ENCODE measurements at places on chromosomes 16 and 17.

DNA sequence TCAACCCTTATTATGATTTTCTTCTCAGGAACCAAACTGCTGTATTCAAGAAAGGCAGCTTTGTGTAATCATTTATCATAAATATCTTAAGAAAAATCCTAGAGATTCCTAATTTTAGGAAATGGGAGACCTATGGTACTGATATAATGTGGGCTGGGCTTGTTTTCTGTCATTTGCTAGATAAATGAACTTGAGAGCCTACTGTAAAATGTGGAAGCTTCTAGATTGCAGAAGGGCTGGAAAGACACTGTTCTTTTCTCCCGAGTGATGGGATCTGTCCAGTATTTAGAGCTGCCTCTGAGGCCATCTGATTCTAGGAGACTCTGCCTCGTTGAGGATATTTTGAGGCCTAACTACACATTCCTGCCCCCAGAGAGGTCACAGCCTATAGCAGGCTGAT lies 19.9 kb upstream of the STH start:
- no peak for DNase-seq

- peak; percentile 33 for DNase-seq
Measured at GRCh38 chr17:81097134-81097942, 62.4 kb downstream of the BAIAP2 start.

DNA sequence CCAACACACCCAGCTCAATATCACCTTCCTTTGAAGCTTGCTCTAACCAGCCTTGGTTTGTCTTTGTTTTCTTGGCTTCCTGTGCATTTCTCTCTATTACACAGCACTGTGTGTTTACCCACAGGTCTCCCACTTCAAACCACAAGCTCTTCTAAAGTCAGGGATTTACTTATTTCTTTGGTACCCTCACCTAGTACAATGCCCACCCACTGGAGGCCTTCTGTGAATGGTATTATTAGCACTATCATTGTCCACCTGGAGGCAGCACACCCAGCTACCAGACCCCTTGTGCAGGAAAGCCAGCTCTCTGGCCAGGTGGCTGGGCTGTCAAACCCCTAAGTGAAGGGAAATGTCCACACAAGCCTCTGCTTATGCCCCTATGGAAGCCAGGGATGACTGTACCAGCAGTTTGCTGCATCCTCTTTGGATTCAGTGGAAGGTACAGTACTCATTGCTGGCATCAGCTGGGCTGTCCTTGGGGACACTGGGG lies 9.4 kb upstream of the TOP2A start:
- no peak for DNase-seq

DNA sequence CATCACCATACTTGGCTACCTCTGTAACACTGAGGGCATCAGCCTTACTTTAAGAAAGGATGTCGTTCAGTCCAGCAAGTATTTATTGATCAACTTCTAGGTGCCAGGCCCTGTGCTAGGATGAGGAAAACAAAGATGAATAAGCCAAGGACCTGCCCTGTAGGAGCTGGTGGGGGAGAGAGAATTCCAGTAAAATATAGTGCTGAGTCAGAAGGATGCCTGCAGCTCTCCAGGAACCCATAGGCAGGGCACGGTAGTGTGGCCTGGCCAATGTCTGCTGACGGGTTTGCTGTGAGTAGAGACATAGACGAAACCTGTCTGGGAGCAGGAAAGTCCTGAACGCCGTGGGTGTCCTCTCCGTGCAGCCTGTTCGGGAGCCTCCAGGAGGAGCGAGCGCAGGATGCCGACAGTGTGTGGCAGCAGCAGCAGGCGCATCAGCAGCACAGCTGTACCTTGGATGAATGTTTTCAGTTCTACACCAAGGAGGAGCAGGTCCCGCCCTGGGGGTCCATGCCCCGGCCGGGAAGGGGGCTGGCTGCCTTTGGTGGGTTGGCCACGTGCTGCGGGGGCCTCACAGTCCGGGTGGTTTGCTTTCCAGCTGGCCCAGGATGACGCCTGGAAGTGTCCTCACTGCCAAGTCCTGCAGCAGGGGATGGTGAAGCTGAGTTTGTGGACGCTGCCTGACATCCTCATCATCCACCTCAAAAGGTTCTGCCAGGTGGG lies 55.6 kb downstream of the USP43 start:
- DNase-seq = no peak

DNA sequence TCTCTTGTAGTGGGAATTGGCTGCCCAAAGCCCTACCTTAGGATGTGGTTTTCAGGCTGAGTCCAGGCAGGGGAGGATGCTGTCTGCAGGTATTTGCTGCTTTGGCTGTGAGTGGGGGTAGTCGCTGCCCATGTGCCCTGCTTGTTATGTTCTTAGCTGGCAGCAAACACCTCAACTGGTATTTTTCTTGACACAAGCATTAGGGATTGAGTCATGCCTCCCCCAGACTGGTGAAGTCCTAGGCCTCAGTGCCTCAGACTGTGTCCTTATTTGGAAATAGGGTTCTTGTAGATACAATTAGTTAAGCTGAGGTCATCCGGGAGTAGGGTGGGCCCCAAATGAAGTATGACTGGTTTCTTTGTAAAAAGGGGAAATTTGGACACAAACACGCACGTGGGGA lies 808.3 kb upstream of the EEF2KMT start:
- no peak for DNase-seq

- no peak for DNase-seq
Measured at GRCh38 chr16:68232335-68232734, 3.6 kb downstream of the ESRP2 start.

- no peak for DNase-seq
Measured at GRCh38 chr17:72487731-72488494, 367.1 kb downstream of the SOX9 start.

DNA sequence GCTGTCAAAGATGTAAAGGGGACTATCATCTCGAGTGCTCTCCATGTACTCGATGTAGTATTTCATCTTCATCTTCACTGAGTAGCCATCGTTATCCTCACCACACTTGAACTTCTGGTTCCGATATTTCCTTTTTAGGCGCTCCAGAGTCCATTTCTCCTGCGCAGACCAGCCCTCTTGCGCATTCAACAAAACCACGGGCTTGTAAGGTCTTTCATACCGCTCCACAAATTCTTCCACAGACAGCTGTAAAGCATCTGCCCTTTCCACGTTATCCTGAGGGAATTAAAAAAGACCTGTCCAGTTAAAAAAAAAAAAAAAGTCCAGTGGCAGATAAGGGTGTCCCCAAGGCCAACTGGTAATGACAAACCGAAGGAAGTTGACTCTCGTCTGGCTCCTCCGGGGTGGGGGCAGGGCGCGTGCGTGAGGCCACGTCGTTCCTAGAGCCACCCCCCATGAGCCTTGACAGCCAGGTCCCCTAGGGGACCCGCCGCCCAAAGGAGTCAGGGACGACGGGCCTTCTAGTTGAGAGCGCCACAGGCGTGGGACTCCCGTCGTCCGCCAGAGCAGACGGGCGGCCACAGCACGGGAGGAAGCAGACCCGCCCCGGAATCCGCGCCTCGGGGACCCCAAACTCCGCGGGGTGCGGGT lies 701 bp downstream of the JMJD6 start:
- peak; percentile 56 for DNase-seq

GRCh38 chr16:74275031-74275636 lies 21.5 kb upstream of the PSMD7 start:
- no peak for DNase-seq

- no peak for DNase-seq
Measured at GRCh38 chr17:33121756-33122155, 130.1 kb downstream of the SPACA3 start.

DNA sequence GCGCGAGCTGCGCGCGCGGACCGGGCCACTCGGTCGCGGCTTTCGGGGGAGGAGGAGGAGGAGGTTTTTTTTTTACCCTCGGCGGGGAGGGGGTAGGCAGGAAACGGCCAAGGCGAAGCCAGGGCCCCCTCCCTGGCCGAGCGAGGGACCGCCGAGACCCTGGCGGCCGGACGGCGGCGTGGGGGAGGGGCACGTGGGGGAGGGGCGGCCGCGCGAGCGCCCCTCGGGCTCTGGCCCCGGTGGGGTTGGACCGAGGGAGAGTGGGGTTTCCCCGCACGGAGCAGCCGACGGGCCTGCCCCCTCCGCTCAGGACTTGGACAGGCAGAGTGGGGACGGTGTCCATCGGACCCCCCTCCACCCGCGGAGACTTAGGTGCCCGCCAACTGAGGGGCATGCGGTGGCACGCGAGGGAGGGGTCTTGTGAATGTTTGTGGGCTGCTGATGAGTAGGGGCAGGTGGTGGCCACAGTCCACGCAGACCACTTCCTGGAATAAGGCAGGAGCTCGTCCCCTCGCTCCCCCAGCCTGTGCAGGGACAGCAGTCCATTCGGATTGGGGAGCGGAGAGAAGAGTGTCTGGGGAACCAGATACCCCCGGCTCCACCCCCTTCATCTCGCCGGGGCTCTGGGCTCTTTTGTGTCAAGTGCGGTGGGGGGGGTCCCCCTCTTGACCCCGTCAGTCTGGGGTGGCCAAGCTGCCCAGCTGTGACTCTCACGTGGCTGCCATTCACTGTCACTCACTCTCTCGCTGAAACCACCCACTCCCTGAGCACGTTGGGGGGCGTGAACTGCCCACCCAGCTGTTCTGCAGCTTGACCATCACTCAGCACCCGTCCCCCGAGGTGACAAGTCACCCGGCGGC lies 3.0 kb upstream of the CHD3 start:
- no peak for DNase-seq

GRCh38 chr17:16353317-16354174 lies at the start of gene CENPV:
Gene CENPV (minus strand): TSS chr17:16353469. CDS start chr17:16353436, 33 bp downstream.
- peak; percentile 55 for DNase-seq

DNA sequence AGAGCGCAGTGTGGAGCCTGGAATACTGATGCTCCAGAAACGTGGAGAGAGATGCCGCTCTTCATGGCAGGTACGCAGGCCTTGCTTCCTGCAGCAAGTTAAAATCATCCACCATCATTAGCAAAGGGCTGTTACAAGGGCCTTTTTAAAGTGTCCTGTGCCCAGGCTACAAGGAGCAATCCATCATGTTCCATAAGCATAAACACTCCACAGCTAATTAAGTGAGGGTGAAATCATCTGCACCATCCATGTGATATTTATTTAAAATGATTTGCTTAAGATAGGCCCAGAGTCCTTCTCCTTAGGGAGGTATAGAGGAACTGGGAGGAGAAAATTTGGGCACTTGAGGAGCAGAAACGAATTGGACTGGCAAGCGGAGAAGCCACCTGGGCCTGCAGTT lies 372.1 kb downstream of the XYLT1 start:
- no peak for DNase-seq

DNA sequence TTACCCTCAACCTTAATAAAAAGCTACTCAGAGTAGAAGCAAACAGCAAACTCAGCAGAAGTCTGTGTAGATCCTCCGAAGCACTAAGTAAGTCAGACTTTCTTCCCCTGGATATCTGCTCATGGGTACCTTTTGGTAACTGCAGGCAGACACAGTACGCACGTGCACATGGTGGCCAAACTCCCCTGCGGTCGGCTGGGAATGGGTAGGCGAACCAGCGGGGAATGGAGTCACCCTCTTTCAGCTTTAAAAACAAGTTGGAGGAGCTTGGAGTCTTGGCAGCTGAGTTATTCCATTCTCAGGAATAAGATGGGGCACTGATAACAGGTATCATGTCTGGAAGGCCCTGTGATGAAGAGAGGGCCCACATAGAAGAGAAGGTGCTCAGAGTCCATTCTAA lies 16.3 kb downstream of the CYB561 start:
- DNase-seq = no peak

- no peak for DNase-seq
Measured at GRCh38 chr16:29951625-29952365, 10.1 kb upstream of the TMEM219 start.

- DNase-seq = no peak
Measured at GRCh38 chr16:87948735-87949070, 2.5 kb upstream of the BANP start.

DNA sequence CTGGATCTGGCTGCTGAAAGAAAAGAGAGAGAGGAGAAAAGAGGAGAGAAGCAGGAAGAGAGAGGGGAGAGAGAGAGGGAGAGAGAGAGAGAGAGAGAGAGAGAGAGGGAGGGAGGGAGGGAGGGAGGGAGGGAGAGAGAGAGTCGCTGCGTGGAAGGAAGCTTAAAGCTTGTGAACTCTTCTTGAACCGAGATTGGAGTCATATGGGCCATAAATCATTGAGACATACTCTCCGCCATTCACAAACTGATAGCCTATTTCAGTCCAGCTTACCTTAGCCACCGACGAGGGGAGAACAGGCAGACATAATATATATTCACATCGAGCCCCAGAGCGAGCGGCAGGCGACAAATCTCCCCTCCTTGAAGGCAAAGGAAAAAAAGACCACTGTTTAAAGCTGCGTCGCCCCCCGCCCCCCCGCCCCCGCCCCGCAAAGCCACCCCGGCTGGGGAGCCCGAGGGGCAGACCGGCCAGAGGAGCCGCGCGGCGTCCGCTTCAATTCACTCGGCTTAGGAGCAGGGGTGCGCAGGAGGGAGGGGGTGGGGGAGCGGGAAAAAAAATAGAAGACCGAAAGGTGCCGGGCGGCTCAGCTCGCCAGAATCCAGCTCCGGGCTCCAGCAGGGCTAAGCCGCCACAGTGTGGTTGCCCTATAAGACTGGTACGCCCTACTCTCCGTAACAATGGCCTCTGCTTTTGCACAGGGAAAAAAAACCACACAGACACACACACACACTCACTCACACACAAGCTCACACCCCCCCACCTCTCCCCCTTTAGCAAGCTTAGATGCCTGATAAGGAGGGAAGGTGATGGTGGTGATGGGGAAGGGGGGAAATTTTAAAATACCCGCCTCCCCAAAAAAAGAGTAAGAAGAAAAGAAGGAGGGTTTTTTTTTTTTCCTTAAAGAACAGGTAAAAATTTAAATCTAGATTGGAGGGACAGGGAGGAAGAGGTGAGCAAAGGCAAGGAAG lies 10.6 kb upstream of the HOXB2 start:
- DNase-seq = no peak

- DNase-seq = no peak
Measured at GRCh38 chr17:82965371-82965770, 114.0 kb upstream of the METRNL start.

GRCh38 chr17:80063830-80064585 lies 27.6 kb downstream of the CCDC40 start:
- no peak for DNase-seq

GRCh38 chr17:43528988-43529814 lies 16.9 kb downstream of the ETV4 start:
- no peak for DNase-seq

DNA sequence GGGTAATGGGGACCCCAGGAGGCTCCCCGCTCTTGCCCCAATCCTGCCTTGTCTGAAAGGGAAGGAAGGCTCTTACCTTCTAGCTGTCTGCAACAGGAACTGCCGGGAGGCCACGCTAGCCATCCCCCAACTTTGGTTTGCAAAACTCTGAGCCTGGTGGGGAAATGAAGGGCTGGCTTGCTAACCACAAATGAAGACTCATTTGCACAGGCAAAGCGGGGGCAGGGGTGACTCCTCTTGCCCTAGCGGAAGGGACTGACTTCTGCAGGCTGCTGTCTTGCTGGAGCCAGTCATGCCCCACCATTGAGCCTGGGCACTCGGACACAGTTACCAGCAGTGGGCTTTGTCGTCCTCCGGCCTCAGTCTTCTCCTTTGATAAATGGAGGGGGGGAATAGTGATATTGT lies 52.6 kb downstream of the PLCG2 start:
- peak; percentile 13 for DNase-seq
